Effector CD8-positive, alpha-beta T cell (primary cell): ENCODE measurements at places on chromosomes 4 and X.

DNA sequence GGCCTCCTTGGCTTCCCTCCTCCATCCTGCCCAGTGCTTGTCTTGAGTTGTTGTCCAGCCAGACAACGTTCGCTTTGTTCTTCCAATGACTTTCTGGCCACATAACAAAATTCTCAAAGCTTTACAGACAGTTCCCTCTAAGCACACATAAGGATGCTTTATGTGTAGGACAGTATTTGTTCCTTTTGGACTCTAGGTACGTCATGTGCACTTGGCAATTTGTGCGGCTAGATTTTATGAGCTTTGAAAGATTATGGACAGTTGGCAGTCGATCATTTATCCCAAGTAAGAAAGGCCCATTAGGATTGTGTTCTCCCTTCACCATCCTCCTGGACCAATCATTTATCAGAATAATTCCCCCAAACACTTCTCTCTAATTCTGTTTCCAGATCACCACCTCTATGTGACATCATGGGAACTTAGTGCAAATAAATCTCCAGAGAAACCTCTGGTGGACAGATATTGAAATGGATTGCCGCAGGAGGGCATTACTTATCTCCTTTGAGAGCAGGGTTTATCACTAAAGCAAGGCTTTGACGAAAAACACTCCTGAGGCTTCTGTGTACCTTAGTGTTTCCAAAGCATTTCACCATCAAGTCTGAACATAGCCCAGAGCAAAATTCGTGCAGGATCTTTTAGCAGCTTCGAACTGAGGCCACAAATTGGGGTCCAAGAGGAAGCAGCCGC lies 77.4 kb upstream of the BMPR1B start:
- DNase-seq: no peak

- DNase-seq: no peak
Measured at GRCh38 chr4:7226439-7226838, 34.1 kb downstream of the SORCS2 start.

GRCh38 chrX:137988470-137988869 lies 422.5 kb downstream of the ZIC3 start:
- DNase-seq: no peak

GRCh38 chr4:82043081-82043808 lies 330.5 kb downstream of the HNRNPD start:
- DNase-seq: no peak

- no peak for DNase-seq
Measured at GRCh38 chrX:153781428-153782047, 697 bp downstream of the SRPK3 start.

DNA sequence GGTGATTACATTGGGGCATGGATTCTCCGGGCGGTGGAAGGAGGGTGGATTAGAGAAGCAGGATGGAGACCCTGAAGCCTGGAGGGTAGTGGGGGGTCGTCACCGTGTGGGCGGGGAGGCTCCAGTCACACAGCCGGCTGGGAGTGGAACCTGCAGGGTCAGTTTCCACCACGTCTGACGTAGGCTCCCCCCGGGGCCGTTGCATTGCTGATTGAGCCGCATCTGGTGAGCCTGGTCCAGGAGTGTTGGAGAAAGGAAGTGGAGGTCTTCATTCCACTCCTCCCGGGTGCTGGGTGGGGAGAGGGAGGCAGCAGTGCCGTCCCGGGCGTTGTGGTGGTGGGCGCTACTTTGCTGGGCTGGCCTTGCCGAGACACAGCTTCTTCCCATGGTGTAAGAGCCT lies 28.1 kb downstream of the TBC1D14 start:
- DNase-seq: no peak

- DNase-seq: no peak
Measured at GRCh38 chrX:110097920-110098319, 95.0 kb downstream of the TMEM164 start.
